ENCODE measurements at places on chromosomes 7 and 10. TPM values are rescaled to one million over a fixed set of nuclear protein-coding genes. Genes with fewer than 3 reads are reported as not detected.

DNA sequence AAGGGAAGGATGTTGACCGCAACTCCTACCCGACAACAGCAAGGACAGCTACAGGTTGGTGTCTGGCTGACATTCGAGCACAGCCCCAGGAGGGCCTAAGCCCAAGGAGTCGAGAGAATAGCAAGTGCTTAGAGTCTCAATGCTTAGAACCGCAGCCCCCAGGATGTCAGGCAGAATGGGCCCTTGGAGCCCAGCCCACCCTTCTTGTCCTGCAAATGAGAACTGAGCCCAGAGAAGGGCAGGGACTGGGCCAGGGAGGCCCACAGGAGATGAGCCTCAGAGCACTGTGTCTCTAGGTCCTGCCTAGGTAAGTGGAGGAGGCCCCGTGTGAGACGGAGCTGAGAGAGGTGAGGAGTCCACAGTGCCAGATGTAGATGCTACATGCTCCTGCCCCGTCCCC lies 173.3 kb upstream of the ZMIZ1 start:
- no peak overlapping the region for H3K4me3 ChIP-seq
- no peak for DNase-seq
- no peaks in the 10 kb centered on the region for H3K27me3 ChIP-seq

- DNase-seq = no peak
- no peak overlapping the region for H3K27ac ChIP-seq
- H3K4me1 ChIP-seq = no peaks in the 10 kb centered on the region
These were observed 12.9 kb downstream of the ATP5MF start for GRCh38 chr7:99453105-99453504.

DNA sequence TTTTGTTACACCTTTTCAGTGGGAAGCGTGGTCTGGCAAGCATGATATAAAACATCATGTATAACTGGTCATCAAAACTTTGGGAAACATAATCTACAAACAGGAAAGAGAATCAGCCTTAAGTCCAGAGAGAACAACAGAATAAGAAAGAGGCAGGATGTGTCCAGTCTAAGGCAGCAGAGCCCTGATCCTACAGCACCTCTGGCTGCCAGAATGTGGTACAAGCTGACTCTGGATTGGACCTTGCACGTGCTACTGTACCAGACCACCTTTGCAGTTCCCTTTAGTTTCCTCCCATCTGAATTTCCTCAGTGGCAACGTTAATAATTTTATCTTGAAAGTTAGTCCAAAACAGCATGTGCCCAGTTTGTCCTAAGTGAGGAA lies 824.6 kb upstream of the IGFBP3 start:
- no peak overlapping the region for H3K4me3 ChIP-seq
- H3K36me3 ChIP-seq = no peaks in the 10 kb centered on the region
- H3K27me3 ChIP-seq = no peaks in the 10 kb centered on the region
- no peak overlapping the region for H3K27ac ChIP-seq
- no peak for DNase-seq

- no peak for DNase-seq
- H3K36me3 ChIP-seq = no peaks in the 10 kb centered on the region
- no peak overlapping the region for H3K27ac ChIP-seq
- peaks cover 5% of the 10 kb centered on the region for H3K4me1 ChIP-seq
These were observed 273.0 kb downstream of the CCDC3 start for GRCh38 chr10:12728494-12728893.

GRCh38 chr7:117273814-117274225 lies 49.0 kb downstream of the WNT2 start:
- H3K27me3 ChIP-seq = no peaks in the 10 kb centered on the region
- H3K4me1 ChIP-seq = no peaks in the 10 kb centered on the region
- no peaks in the 10 kb centered on the region for H3K36me3 ChIP-seq
- H3K4me3 ChIP-seq = no peak overlapping the region
- H3K27ac ChIP-seq = no peak overlapping the region

- H3K27me3 ChIP-seq = no peaks in the 10 kb centered on the region
- no peak for DNase-seq
- no peaks in the 10 kb centered on the region for H3K36me3 ChIP-seq
- H3K4me3 ChIP-seq = no peak overlapping the region
- no peaks in the 10 kb centered on the region for H3K4me1 ChIP-seq
- H3K27ac ChIP-seq = no peak overlapping the region
These were observed 291.1 kb downstream of the ZNF248 start for GRCh38 chr10:37566332-37566731.

LIPJ gene
- total RNA-seq = not detected

Data from upper lobe of right lung (tissue), 1 donor.